Stimulated activated memory B cell treated with anti-CD40 and anti-IgM and Interleukin-4, amounts not matched to agents 10 μg/mL and 1 μg/mL and 100 μg/mL, for 72 hours (primary cell): ENCODE measurements at places on chromosomes 4 and X.

DNA sequence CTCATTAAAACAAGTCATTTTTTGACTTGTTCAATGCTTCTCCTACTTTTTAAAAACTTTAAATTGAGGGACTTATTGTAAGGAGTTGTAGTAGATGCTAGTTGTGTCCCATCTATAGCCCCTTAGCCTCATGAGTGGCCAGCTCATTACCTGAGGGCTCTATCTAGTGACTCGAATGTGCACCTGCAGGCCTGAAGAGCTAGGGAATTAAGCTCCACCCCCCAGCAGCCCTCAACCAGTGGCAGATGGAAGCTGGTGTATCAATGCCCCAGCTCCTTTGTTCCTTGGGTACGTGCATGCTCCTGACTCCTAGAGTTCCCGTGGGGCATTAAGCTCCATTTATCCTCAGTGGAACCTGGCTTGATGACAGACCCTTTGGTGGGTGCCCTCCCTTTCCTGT, 146.7 kb upstream of the FAM9B start:
- no peak for ATAC-seq

GRCh38 chr4:173212379-173212778, 43.8 kb downstream of the GALNT7 start:
- no peak for ATAC-seq

GRCh38 chr4:7043284-7044136, at the start of gene TADA2B:
Gene TADA2B (plus strand): TSS chr4:7043372. CDS start chr4:7043580, 208 bp downstream.
- peak; percentile 61 for ATAC-seq

- no peak for ATAC-seq
Observed at GRCh38 chr4:166482758-166483157, 609.7 kb downstream of the TLL1 start.

- ATAC-seq, result no peak
Observed at GRCh38 chrX:153637121-153638040, 9.6 kb upstream of the DUSP9 start.

GRCh38 chr4:27428661-27429060, 568.0 kb downstream of the STIM2 start:
- ATAC-seq, result no peak

GRCh38 chr4:82797040-82797404, 1.6 kb downstream of the SCD5 start:
- no peak for ATAC-seq

DNA sequence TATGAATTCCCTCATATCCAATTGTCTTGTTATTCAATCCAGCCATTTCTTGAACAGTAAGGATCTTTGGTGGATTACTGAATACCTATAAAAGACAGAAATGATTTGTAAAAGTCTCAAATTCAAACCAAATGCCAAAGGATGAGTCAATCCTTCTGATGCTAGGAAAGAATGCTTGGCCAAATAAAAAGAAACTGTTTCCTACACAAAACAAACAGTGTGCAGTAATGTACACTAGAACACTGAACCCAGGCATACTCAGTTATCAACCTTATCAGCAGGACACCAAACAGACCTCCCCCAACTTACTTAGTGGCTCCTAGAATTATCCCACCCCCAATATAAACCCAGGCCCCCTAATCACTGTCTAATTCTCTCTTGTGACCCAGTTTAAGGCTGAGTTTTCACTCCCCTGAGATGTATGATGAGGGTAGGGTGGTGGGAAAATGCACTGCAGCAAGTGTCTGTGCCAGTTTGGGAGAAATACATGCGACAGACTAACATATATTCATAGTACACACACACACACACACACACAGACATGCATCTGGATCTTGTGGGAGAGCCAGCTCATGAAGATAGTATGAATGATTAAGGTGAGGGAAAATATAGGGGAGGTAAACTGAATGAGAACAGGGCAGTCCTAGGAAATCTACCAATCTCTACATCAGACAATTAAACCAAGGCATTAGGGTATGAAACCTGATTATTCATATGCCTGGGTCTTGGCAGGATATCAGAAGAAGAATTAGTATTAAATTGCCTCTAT, 35.0 kb downstream of the CLDN2 start:
- no peak for ATAC-seq

- ATAC-seq, result no peak
Observed at GRCh38 chr4:182022909-182023308, 220.3 kb upstream of the TENM3 start.

DNA sequence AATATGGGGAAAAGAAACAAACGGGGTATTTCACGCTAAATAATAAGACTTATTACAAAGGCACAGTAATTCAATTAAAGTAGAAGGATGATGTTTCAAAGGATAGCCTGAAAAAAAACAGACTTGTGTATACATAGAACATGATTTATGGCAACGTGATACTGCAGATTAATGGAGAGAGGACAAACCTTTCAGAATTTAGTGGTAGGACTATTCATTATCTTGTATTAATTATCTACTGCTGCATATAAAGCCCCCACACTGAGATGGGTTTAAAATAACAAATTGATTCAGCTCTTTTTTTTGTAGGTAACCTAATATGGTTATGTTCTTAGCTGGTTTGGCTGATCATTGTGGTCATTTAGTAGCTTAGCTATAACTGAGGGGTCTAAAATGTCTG, 1269.0 kb downstream of the FSTL5 start:
- ATAC-seq, result no peak

- no peak for ATAC-seq
Observed at GRCh38 chr4:121236353-121237068, 72.4 kb upstream of the TNIP3 start.

- ATAC-seq, result no peak
Observed at GRCh38 chr4:37392521-37393255, 148.1 kb downstream of the NWD2 start.

DNA sequence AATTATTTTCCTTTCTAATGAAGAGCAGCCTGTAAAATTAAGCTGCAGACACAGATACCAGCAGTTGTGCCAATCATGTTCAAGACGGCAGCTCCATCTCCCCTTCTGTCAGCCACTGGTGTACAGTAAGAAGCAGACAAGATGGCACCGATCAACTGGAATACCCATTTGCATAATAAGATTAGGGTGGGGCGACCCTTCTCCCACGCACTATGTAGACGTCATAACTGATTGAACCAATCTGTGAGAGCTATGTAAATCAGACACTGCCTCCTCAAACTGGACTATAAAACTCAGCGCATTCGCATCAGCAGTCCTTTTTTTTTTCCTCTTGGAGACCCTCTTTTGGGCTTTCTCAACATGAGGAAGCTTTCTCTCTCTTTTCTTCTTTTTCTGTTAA, 40.4 kb upstream of the INTS6L start:
- no peak for ATAC-seq
